ENCODE measurements at places on chromosomes 5 and 9. TPM values are rescaled to one million over a fixed set of nuclear protein-coding genes. Genes with fewer than 3 reads are reported as not detected.

Gene CCDC69
- 3.4 TPM for total RNA-seq

DNA sequence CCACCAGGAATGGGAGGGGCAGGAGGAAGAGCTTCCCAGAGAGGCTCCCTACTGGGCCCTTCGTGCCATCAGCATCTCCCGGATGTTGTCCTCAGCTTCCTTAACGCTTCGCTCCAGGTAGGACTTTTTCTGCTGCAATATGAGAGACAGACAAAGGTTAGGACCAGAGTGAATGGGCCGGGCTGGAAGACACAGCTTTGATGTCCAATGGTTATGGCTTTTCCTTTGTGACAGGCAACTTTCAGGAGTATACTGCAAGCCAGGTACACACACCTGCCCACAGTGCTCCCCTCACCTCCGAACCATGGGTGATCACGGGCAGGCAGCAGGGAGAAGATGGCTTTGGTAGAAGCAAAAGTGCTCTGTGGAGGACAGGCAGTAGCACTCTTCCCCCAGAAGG lies 57.0 kb downstream of the PFDN1 start:
- no peak for DNase-seq

- no peak for DNase-seq
These were observed 25.9 kb upstream of the ZFAND5 start for GRCh38 chr9:72390907-72391306.

Gene EXOSC2
- 27.7 TPM for total RNA-seq

Gene GTF3C4
- 11.7 TPM for total RNA-seq

- peak; percentile 53 for DNase-seq
These were observed 164.1 kb upstream of the MPDZ start for GRCh38 chr9:13443346-13444244.

DNA sequence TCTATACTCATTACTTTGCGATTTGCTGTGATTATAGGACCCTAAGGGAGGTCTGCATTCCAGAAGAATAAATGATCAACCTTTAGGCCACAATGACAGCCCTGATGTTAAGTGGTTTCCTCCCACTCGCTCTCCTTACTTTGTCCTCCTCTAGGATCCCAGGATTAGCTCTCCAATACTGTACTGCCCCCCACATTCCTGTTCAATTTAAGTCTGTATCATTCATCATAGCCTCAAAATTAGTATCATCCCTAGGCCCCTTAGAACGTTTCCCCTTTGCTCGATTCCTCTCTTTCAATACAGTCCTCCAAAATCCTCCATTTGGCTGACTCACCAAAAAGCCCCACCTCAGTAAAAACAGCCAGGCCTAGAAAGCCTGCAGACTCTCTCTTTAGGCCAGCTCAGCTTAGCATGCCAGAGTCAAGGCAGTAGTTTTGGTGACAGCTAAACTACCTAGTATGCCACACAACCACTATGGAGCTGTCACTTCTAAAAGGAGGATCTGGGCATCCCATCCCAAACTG lies 24.4 kb downstream of the RNF145 start:
- DNase-seq: no peak

GRCh38 chr9:109037946-109038715 lies 24.8 kb upstream of the CTNNAL1 start:
- DNase-seq: no peak

GRCh38 chr5:143161885-143162540 lies 241.5 kb downstream of the NR3C1 start:
- DNase-seq: no peak

GRCh38 chr9:82421498-82421897 lies 432.9 kb downstream of the SPATA31D1 start:
- DNase-seq: no peak

DNA sequence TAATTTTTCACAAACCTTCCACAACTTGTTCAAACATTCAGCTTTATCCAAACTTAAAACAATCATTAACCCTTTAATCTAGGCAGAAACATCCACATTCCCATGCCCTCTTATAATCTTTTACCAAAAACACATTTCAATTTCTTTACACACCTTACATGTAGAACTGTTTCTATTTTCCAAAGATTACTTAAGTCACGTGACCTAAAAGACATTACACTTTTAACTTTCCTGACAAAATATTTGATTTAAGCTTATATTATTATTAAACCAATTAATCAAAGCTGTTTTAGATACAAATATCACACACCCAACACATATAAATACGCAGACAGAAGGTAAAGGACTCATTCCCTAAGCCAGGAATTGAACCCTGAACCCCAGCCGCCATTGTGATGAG lies 21.0 kb upstream of the MRPS30 start:
- no peak for DNase-seq

Gene SH3GL2
- total RNA-seq: not detected

DNA sequence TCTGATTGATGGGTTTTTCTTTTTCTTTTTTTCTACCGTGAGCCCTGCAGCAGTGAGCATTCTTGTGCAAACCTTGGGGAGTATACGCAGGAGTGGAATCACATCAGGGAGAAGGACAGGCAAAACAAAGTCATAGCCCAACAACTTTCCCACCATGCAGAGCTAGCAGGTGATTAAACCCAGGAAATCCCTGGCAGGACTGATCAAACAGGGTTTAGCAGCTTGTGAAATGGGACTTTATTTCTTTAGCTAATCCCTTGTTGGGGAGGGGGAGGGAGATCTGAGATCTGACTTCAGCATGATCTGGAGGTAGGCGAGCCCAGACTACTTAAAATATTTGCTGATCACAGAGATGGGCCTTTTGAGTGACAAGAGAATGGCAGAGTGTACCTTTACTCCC lies 162.0 kb upstream of the GLRA1 start:
- DNase-seq: no peak

Gene FCN2
- not detected for total RNA-seq

GRCh38 chr5:77483682-77484081 lies 8.4 kb downstream of the WDR41 start:
- no peak for DNase-seq

GRCh38 chr5:17020678-17021601 lies 84.9 kb upstream of the MYO10 start:
- peak; percentile 11 for DNase-seq

- peak; percentile 65 for DNase-seq
These were observed 93.0 kb downstream of the MAMDC2 start for GRCh38 chr9:70136632-70137031.

- DNase-seq: no peak
These were observed 36.8 kb upstream of the ZNF354A start for GRCh38 chr5:178766936-178767912.
